Foreskin keratinocyte (primary cell): ENCODE measurements at places on chromosomes 4 and X. TPM values are rescaled to one million over a fixed set of nuclear protein-coding genes. Genes with fewer than 3 reads are reported as not detected.
A peak's percentile ranks its signal among the peaks of the same experiment; 100 is the strongest.

The GASK1B gene
- 0.24 and 0.37 TPM in 2 replicates for polyA plus RNA-seq

The NHSL2 gene
- polyA plus RNA-seq, result 0.06 and 0.07 TPM in 2 replicates

The SSX3 gene
- polyA plus RNA-seq, result not detected in 2 replicates

The EPHA5 gene
- polyA plus RNA-seq, result not detected in 2 replicates

The RIBC1 gene
- 0.56 and 0.61 TPM in 2 replicates for polyA plus RNA-seq

The GAB3 gene
- 0.04 and 0.11 TPM in 2 replicates for polyA plus RNA-seq

DNA sequence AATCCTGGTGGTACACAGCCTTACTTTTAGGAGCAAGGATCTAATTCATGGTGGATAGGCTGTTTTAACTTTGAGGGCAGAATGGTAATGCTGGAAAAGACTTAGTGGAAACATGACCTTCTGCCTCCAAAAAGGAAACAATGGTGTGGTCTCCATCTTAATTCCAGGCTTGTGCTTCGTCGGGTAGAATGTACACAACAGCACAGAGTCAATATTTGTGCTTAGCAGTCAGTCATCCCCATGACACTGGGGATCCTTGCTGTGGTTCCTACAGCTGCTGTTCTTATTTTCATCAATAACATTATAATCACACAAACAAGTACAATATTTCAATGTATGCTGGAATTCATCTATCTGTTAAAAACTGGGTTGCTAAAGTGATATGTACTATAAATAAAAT is 104.4 kb downstream of the HHIP start:
- DNase-seq, result no peak

GRCh38 chr4:167221084-167221483 is 13.2 kb downstream of the SPOCK3 start:
- DNase-seq, result no peak

DNA sequence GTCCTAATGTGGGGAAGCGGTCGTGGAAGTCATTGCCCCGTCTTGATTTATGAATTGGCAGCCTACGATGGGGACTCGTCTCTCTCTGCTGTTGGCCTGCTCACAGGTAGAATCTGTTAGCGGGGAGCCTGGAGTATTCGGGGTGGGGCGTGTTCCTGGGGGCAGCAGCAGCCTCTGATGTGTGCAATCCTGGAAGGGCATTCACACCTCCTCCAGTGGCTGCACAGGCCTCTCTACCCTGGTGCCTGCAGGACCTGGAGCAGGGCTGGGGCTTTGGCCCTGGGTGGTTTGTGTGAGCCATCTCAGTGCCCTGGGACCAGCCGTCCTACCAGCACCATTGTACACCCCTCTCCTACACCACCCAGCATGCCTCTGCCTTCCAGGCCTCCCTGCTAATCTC is 340.9 kb downstream of the ARHGAP10 start:
- no peak for DNase-seq

DNA sequence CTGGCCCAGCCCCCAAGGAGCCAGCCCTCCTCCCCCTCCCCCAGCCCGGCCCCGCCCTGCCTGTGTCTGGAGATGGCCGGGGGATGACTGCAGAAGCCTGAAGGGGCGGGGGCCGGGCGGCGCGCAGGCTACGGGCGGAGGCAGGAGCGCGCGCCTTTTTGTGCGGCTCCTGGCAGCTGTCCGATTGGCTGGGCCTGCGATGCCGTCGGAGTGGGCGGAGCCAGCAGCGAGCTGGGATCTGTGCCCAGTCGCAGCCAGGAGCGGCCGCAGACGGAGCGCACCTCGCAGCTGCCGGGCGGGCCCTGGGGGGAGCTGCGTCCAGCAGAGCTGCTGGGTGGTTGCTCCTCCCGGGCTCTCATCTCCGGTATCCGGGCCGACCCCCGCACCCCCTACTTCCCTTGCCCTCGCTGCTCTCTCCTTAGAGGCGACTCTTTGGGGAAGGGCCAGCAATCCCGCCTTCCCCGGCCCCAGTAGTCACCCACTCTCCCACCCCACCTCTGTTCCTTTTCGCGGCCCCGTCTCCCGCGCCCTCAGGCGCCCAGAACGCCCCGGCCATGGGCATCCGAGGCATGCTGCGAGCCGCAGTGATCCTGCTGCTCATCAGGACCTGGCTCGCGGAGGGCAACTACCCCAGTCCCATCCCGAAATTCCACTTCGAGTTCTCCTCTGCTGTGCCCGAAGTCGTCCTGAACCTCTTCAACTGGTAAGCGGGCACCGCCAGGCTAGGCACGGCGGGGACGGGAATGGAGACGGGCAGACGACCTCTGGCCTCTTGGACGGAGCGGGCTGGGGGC is at the start of gene GABRQ:
GABRQ (plus strand) TSS at position 247 of the 794 bp plus-strand sequence; CDS start at position 555, 308 bp downstream.
- peak; percentile 6 for DNase-seq

DNA sequence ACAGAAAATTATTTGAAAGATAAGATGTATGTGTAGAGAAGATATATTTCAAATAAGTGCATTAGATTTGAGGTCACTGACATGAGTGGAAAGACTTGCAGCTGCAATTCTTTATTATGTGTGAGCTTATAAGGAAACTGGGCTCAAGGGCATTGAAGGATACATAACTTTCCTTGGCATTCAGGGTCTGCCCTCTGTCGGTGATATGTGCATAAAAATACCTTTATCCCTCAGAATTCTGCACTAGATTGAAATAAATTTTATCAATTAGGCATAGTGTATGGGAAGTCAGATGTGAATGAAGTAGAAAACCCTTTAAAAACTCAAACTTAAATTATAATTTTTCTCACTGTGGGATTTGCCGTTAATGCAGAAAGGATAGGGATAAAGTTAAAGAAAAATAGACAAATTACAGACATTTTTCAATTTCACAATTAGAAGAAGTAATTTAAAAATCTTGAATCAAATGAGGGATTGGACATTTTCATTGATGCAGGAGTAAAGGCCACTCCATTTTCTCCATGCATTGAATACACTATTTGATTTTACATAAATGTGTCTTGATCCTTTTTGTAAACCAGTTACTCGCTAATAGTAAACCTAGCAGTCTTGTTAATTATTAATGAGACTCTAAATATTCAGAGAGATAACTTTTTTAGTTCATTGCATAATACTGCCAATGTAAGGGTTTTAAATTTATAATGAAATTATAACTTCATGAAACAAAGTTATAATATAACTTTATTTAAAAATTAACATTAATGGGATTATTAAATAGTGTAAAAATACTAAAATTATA is 21.0 kb upstream of the ETNPPL start:
- no peak for DNase-seq

DNA sequence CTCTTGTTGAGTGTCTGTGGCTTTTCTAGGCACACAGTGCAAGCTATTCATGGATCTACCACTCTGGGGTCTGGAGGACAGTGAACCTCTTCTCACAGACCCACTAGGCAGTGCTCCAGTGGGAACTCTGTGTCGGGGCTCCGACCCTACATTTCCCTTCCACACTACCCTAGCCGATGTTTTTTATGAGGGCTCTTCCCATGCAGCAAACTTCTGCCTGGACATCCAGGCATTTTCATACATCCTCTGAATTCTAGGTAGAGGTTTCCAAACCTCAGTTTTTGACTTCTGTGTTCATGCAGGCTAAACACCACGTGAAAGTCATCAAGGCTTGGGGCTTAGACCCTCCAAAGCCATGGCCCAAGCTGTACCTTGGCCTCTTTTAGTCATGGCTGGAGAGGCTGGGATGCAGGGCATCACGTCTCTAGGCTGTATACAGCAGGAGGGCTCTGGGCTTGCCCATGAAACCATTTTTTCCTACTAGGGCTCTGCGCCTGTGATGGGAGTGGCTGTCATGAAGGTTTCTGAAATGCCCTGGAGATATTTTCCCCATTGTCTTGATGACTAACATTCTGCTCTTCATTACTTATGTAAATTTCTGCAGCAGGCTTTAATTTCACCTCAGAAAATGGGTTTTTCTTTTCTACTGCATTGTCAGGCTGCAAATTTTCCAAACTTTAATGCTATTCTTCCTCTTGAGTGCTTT is 249.8 kb upstream of the CPEB2 start:
- DNase-seq, result no peak

DNA sequence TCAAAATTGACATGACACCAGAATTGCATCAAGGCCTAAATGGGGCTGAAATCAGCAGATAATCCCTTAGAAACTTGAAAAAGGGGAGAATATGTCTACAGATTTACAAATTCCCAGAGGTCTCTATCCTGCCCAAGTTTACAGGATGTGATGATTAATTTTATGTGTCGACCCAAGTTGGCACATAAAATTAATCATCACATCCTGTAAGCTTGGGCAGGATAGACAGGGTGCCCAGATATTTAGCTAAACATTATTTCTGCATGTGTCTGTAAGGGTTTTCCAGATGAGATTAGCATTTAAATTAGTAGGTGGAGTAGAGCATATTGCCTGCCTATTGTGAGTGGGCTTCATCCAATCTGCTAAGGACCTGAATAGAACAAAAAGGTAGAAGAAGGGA is 52.3 kb downstream of the ARHGEF6 start:
- DNase-seq, result no peak

DNA sequence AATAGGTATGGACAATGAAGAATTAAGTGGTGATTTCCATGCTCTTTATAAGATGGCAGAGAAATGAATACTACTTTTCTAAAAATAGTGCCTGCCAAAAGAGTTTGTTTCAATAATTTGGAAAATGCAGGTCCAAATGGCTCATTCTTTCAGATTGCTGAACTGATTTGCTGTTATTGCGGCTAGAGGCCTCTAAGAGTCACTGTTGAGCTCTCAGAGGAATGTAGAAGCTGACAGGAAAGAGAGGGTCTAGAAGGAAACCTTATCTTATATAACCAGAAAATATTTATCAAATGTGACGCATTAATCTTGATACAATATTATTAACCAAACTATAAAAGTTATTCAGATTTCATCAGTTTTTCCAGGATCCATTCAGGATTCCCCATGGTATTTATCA is 65.7 kb upstream of the PAGE1 start:
- no peak for DNase-seq

DNA sequence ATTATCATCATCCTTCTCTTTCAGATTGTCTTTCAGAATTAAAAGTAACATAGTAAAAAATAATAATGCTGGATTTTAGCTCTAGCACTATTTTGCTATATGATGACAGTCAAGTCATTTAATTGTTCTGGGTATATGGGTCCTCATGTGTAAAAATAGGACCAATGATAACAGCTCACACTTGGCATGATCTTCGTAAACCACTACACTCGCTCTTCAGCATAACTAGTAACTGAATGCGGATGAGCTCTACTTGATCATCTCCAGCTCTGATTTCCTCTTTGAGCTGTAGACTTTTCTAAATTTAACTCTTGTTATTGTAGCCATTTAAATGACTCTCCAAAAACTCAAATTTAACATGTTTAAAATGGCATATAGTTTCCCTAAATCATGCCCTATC is 831.8 kb upstream of the HS3ST1 start:
- no peak for DNase-seq

- DNase-seq, result no peak
Measured at GRCh38 chr4:39259571-39260330, 77.4 kb downstream of the WDR19 start.

DNA sequence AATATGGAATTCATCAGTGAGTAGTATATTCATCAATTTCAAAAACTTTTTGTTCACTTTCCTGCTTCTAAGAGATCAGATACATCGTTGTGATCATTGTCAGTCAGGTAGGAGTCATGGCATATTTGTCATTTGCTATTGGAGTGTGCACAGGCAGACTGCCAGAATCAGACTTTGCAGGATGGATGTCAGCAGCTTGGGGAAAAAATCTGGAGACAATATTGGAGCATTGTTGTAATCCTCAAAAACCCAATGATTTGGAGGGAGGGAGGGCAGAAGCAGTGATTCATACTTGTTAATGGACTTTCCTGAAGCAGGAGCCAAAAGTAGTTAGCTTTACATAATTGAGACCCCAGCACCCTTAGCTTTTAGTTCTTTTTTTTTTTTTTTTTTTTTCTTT is 59.6 kb upstream of the DRP2 start:
- DNase-seq, result no peak
